ENCODE measurements at places on chromosomes 2 and 18.

DNA sequence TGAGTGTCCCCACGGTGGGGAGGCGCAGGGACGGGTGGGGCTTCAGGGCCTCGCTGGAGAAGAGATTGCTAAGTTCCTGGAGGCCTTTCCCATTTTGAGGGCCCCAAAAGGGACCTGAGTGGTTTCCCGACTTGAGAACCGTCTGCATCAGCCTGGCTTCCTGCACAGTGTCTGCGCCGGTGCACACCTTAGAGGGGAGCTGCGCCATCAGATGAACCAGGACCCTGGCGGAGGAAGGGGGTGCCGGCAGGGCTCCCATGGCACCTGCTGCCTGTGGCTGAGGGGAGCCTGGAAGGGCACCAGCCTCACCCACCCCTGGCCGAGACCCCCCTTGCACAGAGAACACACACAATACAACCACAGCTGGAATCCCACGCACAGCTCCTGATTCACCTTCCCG is 465.1 kb upstream of the MYT1L start:
- DNase-seq = no peak

DNA sequence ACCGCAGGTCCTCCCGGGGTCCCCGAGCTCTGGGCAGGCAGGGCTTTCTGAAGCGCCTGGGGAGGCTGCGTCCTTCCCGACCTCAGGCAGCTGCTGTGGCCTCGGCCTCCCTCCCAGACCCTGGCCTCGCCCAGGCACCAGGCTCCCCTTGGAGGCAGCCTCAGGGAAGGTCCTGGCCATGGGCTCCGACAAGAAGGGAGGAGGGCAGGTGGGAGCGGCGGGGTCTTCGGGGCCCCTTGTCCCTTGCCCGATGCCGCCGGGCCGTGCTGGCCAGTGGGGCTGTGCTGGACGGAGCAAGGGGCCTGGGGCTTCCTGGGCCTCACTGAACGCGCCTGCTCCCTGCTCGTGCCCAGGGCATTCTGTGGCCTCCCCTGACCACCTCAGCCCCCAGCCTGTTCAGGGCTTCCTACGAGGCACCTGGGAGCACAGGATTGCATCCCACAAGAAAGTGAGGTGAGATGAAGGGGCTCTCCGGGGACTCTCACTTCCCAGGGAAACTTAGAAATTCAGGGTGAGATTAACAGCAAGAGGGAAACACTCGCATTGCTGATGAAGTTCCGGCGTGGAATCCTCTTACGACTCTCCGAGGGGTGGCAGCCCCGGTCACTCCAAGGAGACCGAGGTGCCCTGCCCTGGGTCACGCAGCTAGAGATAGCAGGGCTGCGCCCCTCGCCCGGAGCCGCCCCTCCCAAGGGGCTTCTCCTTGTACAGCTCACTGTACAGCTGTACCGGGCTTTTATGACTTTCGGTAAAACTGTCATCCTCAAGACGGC is 778 bp downstream of the MFSD2B start:
- no peak for DNase-seq

- DNase-seq = no peak
These were observed 678.0 kb upstream of the ZEB2 start for GRCh38 chr2:145197944-145198343.

DNA sequence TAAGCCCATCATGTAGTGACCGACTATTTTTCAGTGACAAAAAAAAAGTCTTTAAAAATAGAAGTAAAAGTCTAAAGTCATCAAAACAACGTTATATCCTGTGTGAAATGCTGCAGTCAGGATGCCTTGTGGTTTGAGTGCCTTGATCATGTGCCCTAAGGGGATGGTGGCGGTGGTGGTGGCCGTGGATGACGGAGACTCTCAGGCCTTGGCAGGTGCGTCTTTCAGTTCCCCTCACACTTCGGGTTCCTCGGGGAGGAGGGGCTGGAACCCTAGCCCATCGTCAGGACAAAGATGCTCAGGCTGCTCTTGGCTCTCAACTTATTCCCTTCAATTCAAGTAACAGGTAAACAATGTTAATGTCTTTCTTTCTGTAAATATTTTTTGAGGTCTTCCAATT is at the start of gene CD28:
Gene CD28 (plus strand): TSS at position 237 of the 400 bp plus-strand sequence. CDS start 58 bp downstream, at position 295.
- no peak for DNase-seq

DNA sequence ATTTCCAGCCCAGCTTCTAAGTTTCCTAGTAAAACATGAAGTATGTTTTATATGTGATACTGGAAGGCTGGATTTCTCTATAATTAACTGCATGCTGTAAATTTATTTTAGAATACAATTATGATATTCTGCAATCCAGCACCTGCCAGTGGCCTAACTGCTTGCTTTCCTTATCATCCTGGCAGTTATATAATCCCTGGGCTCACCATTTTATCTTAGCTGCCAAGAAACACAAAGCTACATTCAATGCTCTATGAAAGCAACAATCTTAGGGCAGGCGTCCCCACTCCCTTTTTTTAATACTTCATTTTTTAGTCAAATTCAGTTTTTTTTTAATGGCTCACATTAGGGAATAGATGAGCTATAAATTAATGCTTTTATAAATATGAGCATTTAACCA is 38.4 kb upstream of the UBXN4 start:
- DNase-seq = no peak
